ENCODE measurements at places on chromosomes 5 and 9.
A peak's percentile ranks its signal among the peaks of the same experiment; 100 is the strongest.

DNA sequence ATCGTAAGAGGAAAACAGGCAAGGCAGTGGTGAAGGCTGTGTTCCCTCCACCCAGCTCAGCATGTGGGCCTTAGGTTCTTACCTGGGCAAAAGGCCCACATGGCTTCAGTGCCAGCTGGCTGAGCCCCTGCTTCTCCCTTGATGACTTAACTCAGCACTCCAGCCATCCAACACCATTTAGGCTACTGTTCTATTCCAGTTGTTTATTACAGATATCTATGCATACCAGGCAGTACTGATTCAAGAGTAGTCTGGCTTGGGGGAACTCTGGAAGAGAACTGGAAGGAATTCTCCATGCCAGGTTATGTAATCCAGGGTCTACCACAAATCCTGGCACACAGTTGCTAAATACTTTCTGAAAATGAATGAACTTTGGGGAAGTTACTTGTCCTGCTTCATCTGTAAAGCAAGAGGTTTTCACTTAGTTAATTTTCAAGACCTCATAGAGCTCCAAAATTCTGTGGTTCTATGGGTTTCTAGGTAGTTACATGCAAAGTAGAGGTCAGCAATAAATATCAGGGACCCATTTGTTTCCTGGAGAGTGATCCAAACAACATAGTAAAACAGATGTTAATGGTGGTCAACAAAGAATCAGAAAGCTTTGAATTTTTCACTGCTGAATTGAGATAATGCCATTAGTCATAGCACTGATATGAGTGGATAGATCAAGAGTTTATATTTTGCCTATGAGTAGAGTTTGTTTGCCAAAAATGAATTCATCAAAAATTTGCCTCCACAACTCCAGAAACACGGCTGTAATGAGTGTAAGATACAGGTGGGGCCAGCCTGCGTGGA lies 88.2 kb upstream of the OSMR start:
- no peak for DNase-seq

- no peak for DNase-seq
Observed at GRCh38 chr5:172353271-172353812, 69.8 kb upstream of the UBTD2 start.

DNA sequence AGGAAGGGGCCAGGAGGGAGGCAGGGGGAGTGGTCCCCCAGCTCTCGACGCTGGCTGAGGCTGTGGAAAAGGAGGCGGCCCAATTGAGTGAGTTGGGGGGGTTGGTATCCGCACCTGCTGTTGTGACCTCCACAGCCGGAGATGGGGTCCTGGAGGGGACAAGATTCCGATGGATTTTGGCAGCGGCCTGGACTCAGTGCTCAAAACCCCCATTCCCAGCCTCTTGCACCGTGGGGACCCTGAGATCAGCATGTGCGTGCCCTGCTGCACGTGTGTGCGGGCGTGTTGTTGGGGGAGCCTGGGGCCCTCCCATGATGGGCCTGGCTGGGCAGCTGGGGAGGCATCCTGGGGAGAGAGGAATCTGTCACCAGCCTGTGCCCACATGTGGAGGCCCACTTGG lies 15.0 kb downstream of the CNTFR start:
- DNase-seq = no peak

GRCh38 chr9:96417661-96418082 lies 498 bp downstream of the ZNF367 start:
- DNase-seq = peak; percentile 36

- no peak for DNase-seq
Observed at GRCh38 chr9:124886461-124886860, 24.5 kb downstream of the ARPC5L start.

DNA sequence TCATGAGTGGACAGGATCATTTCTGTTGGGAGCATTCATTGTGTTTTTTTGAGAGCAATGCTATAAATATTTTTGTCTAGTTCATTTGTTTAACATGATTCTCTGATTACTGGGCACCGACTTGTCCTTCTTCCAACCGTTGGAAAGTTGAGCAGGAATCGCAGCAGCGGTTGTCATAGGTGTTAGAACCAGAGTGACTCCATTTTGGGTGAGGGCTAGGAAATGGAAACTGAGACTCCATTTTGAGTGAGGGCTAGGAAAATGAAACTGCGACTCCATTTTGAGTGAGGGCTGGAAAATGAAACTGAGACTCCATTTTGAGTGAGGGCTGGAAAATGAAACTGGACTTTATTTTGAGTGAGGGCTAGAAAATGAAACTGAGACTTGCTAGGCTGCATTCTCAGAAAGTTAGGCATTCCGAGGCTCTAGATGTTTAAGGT lies 100.6 kb downstream of the ICE1 start:
- DNase-seq = no peak

GRCh38 chr9:107712390-107712789 lies 222.8 kb upstream of the KLF4 start:
- no peak for DNase-seq

Data from head of caudate nucleus (tissue), 42 donors.